ENCODE measurements at places on chromosomes 2 and 18. TPM values are rescaled to one million over a fixed set of nuclear protein-coding genes. Genes with fewer than 3 reads are reported as not detected.

FRZB gene
- 14.0 TPM for total RNA-seq

UGT1A9 gene
- not detected for total RNA-seq

VWC2L gene
- total RNA-seq = not detected

RASGRP3 gene
- total RNA-seq = 13.6 TPM

NFATC1 gene
- total RNA-seq = 16.6 TPM

MAP3K19 gene
- total RNA-seq = not detected
